ENCODE measurements at places on chromosomes 7 and 10.

- DNase-seq, result no peak
These were observed 15.5 kb downstream of the ZMIZ1 start for GRCh38 chr10:79084012-79084971.

DNA sequence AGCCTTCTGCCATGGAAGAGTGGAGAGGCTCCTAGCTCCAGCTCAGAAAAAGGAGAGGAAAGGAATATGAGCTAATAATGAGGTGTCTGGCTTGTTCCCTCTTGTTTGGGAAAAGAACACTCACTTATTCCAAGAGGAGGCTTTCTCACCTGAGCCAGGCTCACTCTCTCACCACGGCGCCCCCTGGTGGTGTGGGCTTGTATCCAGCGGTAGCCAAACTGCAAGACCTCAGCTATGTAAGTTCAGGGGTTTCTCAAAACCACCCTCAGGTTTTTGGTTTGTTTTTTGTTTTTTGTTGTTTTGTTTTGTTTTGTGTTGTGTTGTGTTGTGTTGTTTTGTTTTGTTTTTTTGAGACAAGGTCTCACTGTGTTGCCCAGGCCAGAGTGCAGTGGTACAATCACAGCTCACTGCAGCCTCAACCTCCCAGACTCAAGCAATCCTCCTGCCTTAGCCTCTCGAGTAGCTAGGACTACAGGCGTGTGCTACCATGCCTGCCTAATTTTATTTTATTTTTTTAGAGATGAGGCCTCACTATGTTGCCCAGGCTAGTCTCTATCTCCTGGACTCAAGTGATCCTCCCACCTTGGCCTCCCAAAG lies 124.0 kb downstream of the TMEM130 start:
- DNase-seq, result peak; percentile 64

GRCh38 chr10:130480491-130480890 lies 344.3 kb downstream of the GLRX3 start:
- no peak for DNase-seq

DNA sequence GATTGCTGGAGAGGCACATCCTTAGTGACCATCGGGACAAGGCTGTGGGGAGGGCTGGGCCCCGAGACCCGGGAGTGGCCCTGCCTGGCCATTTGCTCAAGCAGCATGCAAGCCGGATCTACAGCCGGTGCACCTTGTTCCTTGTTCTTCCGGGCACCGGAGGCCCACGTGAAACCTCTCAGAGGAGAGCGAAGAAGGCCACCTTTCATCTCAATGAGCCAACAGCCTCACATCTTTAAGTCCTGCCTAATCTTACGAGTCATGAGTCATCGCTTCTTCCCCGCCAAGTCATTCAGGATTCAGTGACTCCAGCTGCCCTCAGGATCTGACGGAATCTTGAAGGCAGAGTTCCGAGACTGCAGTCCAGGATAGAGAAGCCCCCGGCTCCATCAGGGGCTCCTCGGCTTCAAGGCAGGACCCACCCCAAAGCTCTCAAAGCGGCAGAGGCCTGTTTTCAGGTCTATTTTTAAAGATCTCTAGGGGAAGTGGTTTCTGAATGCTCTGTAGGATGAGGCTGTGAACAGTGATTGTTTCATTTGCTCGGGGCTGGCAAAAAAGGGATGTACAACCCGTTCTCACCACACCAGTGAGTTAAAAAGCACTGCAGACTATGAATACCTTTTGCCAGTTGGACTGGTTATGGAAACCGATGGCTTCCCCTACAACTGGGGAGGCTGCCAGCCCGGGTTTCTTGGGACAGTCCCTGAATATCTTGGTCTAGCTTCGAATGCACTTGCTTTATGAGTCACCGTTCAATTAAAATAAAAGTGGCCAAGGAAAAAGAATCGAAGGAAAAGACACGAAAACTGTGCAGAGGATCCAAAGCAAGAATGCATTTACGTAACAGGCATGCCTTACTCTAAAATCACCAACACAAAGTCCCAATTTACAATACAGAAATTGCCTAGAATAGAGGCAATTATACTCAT lies 57.2 kb upstream of the ECHDC3 start:
- DNase-seq, result peak; percentile 43

DNA sequence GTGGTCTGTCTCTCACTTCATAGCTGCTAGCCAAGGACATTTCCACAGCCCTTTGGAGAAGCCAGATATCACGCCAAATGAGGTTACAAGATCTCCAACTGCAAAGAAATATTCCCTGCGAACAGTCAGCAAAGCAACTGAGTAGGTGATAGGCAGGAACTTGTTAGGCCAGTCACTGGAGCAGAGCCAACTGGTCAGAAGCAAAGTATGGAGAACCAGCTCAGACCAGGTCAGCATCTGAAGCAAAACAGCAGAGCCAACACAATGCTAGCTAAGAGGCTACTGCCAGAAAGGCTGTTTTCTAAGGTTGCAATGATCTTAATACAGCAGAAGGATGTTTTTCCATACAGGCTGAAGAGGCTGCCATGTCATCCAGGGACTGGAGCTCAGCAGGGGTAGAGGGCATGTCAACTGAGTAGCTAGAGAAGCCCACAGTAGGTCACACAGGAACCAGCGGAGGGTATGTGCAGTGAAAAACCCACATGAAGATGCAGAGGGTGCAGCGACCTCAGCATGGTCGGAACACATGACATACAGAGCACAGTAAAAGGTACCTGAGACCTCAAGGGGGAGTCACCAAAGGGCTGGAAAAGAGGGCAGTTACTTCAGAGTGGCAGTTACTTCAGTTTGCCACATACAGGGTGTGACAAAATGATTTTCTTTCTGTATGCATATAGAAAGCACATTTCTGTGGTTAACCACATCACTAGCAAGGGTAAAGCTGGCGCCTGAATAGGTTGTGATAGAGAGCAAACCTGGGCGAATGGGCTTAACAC lies 8.9 kb downstream of the SEC31B start:
- DNase-seq, result peak; percentile 23

DNA sequence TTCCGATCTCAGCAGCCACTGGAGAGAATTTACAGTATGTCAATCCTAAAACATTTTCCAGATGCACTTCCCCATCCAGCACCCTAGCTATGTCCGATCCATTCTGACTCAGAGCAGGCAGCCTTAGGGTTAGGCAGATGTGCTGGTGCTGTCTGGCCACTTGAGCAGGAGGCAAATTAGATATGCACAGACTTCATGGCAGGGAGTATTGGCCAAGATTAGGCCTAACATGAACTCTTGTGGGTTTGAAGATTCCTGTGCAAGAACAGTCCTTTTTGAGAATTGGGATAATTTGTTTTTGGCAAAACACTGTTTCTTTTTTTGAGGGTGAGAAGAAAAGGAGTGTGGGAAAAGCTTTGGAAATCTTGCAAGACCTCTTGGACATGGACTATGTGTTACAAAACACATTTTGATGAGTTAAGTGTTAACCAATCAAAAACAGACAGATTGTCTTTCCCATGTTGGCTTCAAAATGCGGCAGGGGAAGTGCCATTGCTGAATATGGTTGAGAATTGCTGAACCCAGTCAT lies 218.6 kb upstream of the INHBA start:
- DNase-seq, result no peak

DNA sequence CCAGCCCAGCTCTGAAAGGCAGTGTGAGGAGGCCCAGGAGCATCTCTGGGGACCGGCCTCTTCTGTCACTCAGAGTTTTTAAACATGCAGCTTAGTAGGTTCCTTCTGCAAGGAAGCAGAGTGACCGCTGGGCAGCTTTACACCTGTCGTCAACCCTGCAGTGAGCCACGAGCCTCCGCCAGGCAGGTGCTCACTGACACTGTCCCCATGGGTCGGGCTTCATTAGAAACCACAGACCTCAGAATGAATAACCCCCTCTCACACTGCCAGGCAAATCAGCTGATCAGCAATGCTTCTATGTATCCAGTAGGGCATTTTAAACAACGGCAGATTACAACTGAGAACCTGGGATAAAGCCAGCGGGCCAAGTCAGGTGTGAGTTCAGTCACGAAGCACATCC lies 106.1 kb downstream of the MAD1L1 start:
- DNase-seq, result no peak

- no peak for DNase-seq
These were observed 191.3 kb upstream of the CDCA7L start for GRCh38 chr7:22137026-22137425.

DNA sequence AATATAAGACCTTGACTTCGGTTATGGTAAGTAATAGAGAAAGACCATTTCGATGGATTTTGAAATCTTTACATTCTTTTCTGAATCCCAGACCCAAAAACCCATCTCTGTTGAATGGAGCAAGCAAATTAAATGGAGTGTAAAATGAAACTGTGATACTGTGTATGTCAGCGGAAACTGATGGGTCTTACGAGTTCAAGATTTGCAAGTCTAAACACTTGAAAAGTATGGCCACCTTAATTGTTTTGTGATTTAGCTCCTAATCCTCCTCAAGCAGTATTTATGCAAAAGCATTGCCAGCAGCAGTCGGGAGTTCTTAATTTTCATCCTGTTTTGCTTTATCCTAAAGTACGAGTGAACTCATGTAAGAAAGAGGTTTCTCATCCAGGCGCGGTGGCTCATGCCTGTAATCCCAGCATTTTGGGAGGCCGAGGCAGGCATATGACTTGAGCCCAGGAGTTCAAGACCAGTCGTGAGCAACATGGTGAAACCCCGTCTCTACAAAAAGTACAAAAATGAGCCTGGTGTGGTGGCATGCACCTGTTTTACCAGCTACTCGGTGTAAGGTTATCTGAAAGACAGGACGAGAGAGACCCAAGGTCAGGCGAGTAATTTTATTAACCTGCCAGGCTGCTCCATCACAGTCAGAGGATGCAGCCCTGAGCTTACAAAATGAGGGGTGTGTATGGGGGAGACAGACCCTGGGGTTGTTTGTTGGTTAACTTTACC lies 5.8 kb upstream of the DHTKD1 start:
- no peak for DNase-seq

- no peak for DNase-seq
These were observed 31.1 kb downstream of the PTPRE start for GRCh38 chr10:127937915-127938463.

DNA sequence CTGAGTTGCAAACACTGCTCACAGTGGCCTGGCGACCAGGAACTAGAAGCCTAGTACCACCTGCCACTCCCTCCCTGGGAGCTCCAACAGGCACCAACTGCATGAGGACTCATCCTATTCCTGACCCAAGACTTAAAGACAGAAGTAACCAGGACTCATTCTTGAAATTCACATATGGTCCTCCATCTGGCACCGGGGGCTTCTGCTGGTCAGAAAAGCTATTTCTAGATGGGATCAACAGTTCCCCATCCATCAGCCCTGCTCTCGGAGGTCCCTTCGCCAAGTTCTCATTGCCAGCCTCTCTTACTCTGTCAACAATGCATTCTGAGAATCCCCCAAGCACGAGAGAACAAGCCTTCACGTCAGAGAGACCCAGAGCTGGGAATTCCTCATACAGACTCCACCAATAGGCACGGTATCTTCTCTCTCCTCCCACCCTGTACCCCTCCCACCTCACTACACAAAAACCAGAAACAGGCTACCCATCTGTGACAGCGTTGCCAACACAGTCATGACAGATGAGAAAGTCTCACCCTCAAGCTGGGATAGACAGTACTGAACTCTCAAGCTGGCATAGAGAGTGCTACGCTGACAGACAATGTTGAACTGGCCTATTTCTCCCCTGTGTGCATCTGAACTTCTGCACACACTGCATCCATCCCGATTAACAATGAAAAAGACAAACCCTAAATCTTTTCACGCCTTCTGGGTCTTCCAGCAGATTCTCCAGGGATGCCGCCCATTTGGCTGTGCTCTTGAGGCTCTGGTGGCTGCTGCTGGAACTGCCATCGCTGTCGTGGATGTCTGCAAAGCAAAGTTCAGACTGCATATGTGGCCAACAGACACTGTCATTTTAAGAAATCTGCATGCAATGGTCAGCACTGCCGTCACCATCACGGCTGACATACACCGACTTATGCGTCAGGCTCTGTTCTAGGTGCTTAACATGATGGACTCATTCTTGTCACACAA lies 15.6 kb downstream of the RGS10 start:
- no peak for DNase-seq

- DNase-seq, result no peak
These were observed 533.6 kb downstream of the INHBA start for GRCh38 chr7:41169317-41169716.

GRCh38 chr10:73950155-73950948 lies 39.4 kb downstream of the PLAU start:
- DNase-seq, result no peak

- no peak for DNase-seq
These were observed 82.6 kb upstream of the CHCHD3 start for GRCh38 chr7:133164498-133164897.

- DNase-seq, result no peak
These were observed 27.2 kb upstream of the NCAPG2 start for GRCh38 chr7:158731761-158732160.

DNA sequence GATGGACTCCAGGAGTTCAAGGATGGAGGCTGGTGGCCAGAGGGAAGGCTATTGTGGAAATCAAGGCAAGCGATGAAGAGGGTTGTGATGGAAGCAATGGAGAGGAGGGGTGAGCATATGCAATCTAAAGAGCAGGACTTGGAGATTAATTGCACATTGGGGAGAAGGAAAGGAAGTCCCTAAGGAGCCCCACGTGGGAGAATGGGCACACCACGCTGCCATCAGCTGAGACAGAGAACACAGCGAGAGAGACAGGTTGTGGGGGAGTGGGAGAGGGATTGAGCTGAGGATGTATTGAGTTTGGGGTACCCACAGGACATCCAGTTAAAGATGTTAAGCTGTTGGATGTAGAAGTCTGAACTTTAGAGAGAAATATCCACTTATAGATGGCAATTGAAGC lies 73.6 kb downstream of the TMEM178B start:
- DNase-seq, result no peak

- no peak for DNase-seq
These were observed 227.1 kb downstream of the KCNMA1 start for GRCh38 chr10:77410523-77410922.

GRCh38 chr7:732094-732541 lies 5.0 kb upstream of the PRKAR1B start:
- no peak for DNase-seq

- no peak for DNase-seq
These were observed 111.5 kb downstream of the NPY start for GRCh38 chr7:24395512-24395911.

- no peak for DNase-seq
These were observed 122.0 kb downstream of the MARCHF5 start for GRCh38 chr10:92413011-92413410.

GRCh38 chr7:116626886-116627285 lies 45.1 kb upstream of the MET start:
- DNase-seq, result no peak

DNA sequence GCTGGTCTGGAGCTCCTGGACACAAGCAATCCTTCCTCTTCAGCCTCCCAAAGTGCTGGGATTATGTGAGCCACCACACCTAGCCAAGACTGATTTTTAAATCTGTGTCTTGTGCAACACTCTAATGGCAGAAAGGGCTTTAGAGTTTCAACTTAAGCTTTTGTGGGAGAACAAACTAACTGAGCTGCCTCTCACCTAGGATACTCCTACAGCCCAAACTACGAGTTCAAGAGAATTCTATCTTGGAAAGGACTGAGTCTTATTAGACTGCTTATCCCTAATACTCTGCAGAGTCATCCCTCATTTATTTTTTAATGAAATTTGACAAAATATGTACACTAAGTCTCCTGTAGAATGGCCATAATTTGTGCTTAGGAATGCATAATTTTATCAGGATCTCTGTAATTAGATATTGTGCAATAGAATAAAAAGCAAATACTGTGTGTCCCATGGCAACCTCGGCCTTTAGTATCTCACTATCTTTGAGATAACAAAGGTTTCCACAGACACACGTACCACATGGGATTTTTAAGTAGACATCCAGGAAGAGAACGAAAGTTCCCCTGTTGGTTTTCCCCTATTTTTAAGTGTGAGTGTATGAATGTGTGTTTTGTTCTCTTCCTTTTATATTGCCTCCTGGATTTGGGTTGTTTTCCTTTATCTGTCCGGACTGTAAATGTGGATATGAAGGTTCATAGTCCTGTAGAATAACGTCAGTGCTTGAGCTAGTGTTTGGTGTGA lies 199.4 kb upstream of the TCF7L2 start:
- DNase-seq, result no peak

Measured in effector CD8-positive, alpha-beta T cell (primary cell).